ENCODE measurements at places on chromosomes 6 and 20. TPM values are rescaled to one million over a fixed set of nuclear protein-coding genes. Genes with fewer than 3 reads are reported as not detected.

POU5F1 gene
- total RNA-seq: not detected

DEFB113 gene
- total RNA-seq: not detected

RBM24 gene
- total RNA-seq: 229 TPM

DPPA5 gene
- total RNA-seq: not detected

RAB44 gene
- not detected for total RNA-seq

MACROD2 gene
- 1.8 TPM for total RNA-seq

ZMYND8 gene
- 15.1 TPM for total RNA-seq

ANKRD66 gene
- total RNA-seq: not detected

CALHM4 gene
- not detected for total RNA-seq
